ENCODE measurements at places on chromosomes 3 and 15.

- DNase-seq = peak; percentile 75
Observed at GRCh38 chr3:138440121-138440521, 5.7 kb downstream of the ESYT3 start.

GRCh38 chr3:175605851-175606250, 746.7 kb downstream of the NAALADL2 start:
- no peak for DNase-seq

DNA sequence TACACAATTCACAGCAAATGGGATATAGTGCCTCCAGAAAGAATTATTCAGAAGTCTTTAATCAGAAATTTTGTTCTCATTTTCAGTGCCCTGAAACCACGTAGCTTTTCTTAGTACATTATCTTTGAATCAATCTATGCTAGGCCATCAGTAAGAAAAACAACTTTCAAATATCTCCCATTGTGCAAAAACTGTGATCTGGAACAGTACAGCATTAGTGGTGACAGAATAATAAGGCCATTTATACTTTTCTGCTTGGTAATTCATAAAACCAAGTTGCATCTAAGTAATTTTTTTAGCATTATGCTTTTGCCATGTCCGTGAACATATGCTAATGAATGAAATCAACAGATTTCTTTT, 35.4 kb upstream of the ZNF385D start:
- DNase-seq = no peak

GRCh38 chr3:54065586-54065985, 56.8 kb upstream of the CACNA2D3 start:
- DNase-seq = no peak

GRCh38 chr3:29240248-29240647, 40.6 kb upstream of the RBMS3 start:
- DNase-seq = no peak

- no peak for DNase-seq
Observed at GRCh38 chr15:69561071-69561784, 108.6 kb downstream of the RPLP1 start.

DNA sequence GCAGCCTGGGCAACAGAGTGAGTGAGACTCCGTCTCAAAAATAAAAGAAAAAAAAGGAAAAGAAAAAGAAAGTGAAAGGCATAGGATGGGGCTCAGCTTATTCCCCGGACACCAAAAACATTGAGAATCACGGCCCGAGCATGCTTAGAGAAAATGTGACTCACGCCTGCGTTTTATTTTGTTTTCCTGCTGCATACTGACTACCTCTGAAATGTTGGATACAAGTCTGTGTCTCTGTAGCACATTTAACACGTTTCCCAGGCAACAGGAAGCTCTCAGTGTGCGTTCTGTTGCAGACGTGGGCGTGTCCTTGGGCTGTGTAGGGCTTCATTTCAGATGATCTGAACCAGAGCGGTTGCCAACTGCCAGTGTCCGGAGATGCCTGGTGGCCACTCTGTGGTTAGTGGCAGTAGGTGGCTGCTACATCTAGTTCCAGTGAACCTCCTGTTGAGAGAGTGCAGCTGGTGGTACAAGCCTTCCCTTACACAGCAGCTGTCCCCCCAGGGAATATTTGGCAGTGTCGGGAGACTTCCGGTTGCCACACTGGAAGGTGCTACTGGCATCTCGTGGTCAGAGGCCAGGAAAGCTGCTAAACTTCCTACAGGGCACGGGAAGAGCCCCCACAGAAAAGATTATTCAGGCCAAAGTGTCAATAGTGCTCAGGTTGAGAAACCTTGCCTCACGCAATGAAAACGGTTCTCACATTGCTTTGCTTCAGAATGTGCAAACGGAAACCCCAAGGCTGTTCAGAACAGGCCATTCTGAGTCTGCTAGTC, 3.0 kb downstream of the SLC51A start:
- DNase-seq = peak; percentile 36

DNA sequence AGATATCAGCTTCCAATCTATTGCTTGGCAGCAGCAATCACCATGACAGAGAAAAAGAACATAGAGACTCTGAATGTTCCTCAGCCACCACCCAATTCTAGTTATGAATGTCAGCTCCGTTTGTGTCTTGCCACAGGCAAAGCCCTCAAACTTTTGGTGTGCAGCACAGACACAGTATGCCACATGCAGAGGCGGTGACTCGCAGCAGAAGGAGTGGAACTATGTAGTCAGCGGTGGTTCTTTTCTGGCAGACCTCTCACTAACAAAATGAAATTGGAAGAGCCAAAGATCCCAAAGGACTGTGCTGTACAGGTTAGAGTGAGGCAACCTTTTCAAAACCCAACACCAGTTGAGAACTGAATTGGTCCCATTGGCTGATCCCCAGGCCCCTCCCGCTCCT, 220.9 kb downstream of the SLC9A9 start:
- DNase-seq = no peak

DNA sequence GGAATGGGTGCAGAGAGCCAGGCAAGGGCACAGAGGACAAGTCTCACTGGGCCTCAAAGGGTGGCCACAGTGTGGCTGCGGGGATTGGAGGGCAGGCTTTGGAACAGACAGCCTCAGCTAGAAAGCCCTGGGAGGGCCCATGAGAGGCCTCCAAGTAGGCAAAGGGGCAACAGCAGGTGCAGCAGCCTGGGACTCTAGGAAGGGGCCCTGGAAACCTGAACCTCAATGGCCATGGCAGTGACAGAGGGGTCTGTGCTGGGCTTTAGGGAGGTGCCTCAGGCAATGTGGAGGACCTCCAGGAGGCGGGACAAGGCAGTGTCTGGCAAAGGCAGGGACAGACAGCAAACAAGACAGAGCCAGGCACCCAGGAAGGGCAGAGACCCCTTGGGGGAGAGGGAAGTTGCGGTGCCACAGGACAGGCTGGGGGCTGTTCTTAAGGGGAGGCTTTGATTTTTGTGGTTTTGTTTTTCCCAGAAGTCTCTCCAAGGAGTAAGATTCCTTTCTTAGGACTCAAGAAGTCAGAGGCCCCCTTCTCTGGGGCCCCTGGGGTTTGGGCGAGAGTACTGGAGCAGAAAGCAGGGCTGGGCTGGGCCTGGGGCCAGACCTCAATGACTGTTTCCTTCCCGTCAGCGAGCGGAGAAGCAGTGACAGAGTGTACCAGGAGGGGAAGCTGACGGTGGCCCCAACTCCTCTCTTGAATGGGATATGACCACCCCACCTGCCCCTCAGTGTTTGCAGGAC, 9.7 kb downstream of the STOML1 start:
- peak; percentile 72 for DNase-seq

DNA sequence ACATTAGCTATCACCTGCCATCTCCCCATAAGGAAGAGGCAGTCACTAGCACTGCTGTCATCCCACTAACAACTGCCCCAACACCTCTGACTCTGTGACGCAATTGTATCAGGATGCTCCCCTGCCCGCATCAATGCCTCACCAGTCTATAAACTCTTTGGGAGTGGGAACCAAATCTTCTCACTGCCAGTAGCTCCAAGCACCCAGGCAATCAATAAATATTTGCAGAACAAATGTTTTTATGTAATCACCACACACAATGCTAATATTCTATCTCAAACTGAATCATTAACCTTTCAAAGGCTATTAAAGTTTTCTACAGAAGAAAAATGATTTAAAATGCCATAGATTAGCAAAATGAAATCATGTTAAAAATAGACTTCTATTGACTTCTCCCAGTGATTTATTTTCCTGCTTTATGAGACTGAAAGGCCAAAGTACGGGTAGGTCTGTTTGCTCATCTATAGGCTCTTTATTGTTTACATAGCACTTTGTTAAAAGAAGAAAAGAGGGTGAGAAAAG, 131.3 kb downstream of the PLD1 start:
- no peak for DNase-seq

- DNase-seq = no peak
Observed at GRCh38 chr15:51201581-51201980, 106.9 kb upstream of the TNFAIP8L3 start.

DNA sequence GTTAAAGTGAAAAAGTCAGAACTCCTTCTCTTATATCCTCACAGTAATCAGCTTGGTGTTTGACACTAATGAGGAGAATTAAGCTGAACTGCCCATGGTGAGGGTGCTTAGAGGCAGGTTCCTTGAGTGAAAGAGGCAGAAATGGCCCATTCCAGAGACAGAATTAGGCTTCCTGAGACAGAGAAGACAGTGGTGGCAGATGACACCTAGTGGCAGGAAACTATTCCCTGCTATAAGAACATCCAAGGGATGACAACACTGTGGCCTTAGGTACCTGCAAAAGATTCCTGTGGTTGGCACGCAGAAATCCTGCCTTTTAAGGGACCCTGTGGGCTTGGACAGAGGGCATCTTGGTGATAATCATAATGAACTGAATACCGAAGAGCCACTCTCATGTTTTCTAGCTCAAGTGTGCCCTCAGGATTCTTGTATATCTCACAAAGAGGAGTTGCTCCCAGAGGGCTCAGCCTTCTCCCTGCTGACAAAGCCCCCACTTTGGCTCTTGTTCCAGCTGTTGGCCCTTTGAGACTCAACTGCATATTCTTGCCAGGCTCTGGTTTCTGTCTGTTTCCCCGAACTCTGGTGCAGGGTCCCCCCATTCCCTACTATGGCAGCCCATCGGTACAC, 56.0 kb downstream of the KBTBD12 start:
- DNase-seq = peak; percentile 78

DNA sequence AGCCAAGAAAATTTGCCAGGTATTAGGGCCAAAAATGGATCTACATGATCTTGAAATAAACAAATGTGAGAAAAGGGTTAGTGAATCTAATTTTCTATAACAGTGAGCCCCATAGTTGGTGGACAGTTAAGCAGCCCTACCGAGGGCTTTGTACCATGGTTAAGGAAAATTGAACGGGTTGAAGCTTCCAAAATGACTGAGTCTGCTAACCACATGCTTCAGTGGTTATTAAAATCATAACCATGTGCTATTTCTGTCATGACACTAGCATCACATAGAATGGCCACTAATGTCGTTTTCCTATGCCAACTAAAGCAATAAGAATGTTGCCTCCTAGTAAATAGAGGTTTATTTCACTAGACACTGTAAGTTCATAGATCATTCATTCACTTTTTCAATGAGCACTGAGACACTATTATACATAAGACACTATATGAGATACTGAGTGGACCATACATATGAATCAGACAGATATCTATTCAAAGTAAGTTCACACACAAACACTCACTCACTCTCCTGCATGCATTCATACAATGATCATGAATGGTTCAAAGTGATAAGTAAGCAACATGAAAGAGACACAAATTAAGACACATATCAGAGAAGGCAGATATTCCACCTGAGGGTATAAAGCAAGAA, 4.3 kb downstream of the SST start:
- no peak for DNase-seq

DNA sequence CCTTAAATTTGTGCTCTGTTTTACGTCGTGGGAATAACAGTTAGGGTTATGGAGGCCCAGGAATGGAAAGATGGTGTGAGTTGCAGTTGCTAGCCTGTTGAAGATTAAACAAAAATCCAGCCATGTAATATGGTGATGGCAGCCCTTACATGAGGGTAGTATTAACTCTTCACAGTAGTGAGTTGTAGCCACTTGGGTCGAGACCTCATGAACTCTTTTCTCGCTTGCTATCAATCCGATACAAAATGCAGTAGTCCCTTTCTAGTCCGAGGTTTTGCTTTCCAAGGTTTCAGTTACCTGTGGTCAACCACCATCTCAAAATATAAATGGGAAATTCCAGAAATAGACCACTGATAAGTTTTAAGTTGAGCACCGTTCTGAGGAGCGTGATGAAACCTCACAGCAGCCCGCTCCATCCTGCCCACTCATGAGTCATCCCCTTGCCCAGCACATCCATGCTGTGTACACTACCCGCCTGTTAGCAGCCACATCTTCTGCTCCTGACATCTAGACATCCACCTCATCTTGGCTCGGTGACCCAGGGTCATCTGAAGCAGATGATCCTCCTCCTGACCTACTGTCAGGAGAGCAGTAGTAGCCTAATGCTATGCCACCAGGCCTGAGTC, 177.9 kb downstream of the CDIN1 start:
- peak; percentile 29 for DNase-seq

GRCh38 chr3:11566478-11566877, 77.2 kb downstream of the VGLL4 start:
- DNase-seq = no peak

DNA sequence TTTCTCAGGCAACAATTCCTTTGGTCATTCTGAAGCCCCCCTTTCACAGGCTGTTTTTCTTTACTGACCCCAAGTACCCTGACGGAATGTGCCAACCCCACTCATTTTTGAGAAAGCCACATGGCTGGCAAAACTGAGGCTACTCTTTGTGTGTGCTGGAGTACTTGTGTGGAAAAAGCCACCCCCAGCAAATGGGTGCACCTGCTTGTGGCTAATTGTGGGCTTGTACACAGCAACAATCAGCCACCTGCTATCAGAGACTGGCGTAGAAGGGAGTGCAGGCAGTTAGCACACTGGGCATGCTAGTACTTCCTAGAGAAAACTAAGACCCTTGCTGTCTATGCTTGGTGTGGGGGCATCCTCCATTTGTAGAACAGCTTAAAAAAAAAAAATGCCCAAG, 110.1 kb upstream of the LMOD3 start:
- no peak for DNase-seq

GRCh38 chr3:141366285-141367037, 1.8 kb upstream of the ZBTB38 start:
- DNase-seq = peak; percentile 76

DNA sequence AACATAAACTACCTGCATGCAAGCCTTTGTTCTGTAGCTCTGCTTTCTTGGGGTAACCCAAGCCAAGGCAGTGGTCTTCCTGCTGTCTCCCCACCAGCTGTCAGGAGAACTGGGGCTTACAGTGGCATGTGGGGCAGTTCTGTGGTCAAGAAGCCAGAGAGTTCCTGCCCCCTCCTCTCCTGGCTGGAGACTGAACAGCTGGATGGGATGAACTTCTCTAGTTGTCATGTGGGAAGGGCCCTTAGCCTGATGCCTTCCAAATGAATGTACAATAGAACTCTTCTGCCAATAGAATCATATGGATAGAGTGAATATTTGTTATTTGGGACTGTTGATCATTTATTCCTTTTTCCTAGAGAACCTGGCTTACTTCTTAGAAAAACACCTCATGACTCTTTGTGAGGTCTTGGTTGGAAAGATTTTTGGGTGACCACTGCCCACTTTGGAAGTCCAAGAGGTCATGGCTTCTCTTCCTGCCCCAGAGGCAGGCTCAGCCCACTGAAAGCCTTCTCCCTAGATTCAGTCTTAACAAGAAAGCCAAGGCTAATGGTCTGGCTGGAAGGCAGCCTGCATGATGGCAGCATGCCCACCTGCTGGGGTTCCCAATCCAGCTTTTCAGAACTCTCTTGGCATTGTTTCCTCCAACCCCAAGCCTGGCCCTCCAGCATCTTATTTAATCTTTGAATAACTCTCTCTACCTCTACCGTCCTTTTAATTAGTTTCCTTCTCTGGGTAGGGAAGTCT, 462.9 kb upstream of the PROK2 start:
- no peak for DNase-seq

- DNase-seq = peak; percentile 72
Observed at GRCh38 chr3:99645277-99646106, 7.1 kb downstream of the COL8A1 start.

DNA sequence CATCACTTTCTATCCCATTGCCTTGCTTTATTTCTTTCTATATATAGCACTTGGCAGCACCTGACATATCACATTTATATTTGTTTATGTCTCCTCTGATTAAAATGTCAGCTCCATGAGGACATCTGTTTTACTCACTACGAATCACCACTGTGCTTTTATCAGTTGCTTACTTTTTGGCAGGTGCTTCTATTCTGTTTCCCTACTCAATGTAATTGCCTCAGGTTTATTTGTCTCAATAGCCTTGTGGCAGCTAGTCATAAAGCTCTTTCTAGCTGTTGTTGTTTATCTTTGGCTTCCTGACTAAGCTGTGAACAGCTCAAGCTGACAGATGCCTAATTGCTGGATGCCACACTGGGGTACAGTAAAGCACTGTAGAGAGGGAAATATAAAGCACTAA, 85.5 kb downstream of the VPS13C start:
- DNase-seq = no peak

- DNase-seq = no peak
Observed at GRCh38 chr3:192904632-192905289, 12.9 kb downstream of the MB21D2 start.

All from OCI-M1 (cell line).